ENCODE measurements at places on chromosomes 7 and 10.

GRCh38 chr7:109635374-109635773, 1065.7 kb downstream of the DNAJB9 start:
- H3K4me3 ChIP-seq: no peak overlapping the region
- H3K27me3 ChIP-seq: no peaks in the 10 kb centered on the region
- H3K27ac ChIP-seq: no peak overlapping the region
- H3K36me3 ChIP-seq: no peaks in the 10 kb centered on the region

- no peak for DNase-seq
- no peaks in the 10 kb centered on the region for H3K4me1 ChIP-seq
- H3K36me3 ChIP-seq: no peaks in the 10 kb centered on the region
- H3K27me3 ChIP-seq: no peaks in the 10 kb centered on the region
- H3K4me3 ChIP-seq: no peak overlapping the region
Observed at GRCh38 chr7:156238366-156239133, 402.0 kb upstream of the RNF32 start.

DNA sequence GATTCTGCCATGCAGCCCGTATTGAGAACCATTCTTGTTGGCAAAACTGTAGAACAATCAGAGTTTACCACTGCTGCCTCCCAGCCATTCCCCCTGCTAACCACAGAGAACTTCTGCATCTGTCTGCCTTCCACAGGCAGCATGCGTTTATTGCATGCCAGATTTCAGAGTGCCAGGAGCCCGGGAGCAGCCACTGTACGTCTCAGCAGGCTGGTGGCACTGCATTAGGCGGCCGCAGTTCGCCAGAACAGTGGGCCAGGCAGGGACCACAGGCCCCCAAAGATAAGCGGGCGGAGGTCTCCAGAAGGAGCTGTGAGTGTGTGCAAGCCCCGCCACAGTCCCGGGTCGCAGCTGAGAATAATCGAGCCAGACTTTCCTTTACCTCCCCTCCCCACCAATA, 31.8 kb downstream of the ZNF467 start:
- no peaks in the 10 kb centered on the region for H3K27me3 ChIP-seq
- H3K4me3 ChIP-seq: peak overlapping the region; percentile 37
- H3K4me1 ChIP-seq: peaks cover 11% of the 10 kb centered on the region
- DNase-seq: no peak

DNA sequence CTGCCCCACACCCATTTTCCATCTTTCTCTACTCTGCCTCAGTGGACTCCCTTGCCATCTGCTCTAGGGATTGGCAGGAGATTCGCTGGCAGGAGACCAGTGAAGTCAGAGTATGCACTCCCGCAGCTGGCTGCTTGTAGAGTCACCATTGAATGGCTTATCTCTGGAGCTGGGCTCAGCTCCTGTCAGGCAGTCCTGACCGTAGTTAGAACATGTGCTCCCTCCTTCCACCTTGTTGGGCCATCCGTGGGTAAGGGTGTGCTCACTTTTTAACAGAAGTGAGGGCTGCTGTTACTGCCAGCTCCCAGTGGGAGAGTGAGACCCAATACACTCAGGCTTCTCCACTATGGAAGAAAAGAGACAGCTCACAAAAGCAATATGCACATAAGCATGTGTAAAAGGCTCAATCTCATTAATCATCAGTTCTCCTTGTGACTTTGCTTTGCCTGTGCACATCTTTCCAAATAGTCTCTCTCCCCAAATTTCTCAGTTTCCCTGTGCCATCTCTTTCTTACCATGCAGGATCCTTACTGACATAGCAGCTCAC, 773.3 kb downstream of the GRID1 start:
- H3K4me3 ChIP-seq: no peak overlapping the region
- no peaks in the 10 kb centered on the region for H3K4me1 ChIP-seq
- DNase-seq: peak; percentile 46
- no peaks in the 10 kb centered on the region for H3K27me3 ChIP-seq

- H3K36me3 ChIP-seq: no peaks in the 10 kb centered on the region
- no peaks in the 10 kb centered on the region for H3K4me1 ChIP-seq
- no peak overlapping the region for H3K4me3 ChIP-seq
Observed at GRCh38 chr10:112374724-112375541, 1.0 kb downstream of the ACSL5 start.

GRCh38 chr10:125162120-125162931, 2.0 kb upstream of the CTBP2 start:
- no peaks in the 10 kb centered on the region for H3K27me3 ChIP-seq
- peak overlapping the region; percentile 98 for H3K27ac ChIP-seq
- peak overlapping the region; percentile 87 for H3K4me3 ChIP-seq
- DNase-seq: peak; percentile 56
- no peaks in the 10 kb centered on the region for H3K36me3 ChIP-seq

- H3K27me3 ChIP-seq: no peaks in the 10 kb centered on the region
- no peaks in the 10 kb centered on the region for H3K4me1 ChIP-seq
- H3K27ac ChIP-seq: no peak overlapping the region
- no peak overlapping the region for H3K4me3 ChIP-seq
Observed at GRCh38 chr10:9682802-9683201, 1334.9 kb upstream of the CELF2 start.

DNA sequence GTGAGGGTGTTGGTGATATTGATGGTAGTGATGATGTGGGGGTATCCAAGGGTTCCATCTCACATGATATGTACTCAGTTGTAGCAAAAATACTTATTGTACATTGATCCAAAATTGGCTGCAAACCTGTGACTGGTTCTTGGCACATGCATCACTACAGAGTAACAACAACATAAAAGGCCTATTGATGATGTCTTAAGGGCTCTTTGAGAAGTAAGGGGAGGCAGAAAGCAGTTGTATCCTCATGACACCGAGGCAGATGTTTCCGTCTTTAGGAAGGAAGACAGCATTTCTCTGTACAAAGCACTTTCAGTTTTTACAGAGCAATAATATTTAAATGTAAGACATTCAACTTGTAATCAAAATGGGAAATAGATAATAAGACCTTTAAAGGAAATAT, 34.5 kb downstream of the NRG3 start:
- no peaks in the 10 kb centered on the region for H3K4me1 ChIP-seq
- no peaks in the 10 kb centered on the region for H3K27me3 ChIP-seq
- no peak overlapping the region for H3K4me3 ChIP-seq
- DNase-seq: no peak
- H3K36me3 ChIP-seq: no peaks in the 10 kb centered on the region

DNA sequence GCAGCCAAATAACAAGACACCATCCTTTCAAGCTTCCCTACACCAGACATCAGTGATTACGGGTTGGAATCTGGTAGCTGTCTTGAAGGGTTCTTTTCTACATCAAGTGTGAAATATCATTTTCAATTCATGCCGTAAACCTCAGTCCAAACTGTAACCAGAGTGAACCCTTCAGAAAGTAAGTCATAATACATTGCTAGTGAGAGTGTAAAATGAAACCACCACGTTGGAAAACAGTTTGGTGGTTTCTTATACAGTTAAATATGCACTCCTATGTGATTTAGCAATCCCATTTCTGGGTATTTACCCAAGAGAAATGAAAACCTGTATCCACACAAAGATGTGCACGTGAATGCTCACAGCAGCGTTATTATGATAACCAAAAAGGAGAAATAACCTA, 25.6 kb upstream of the ZC3HAV1L start:
- no peak overlapping the region for H3K4me3 ChIP-seq
- no peaks in the 10 kb centered on the region for H3K4me1 ChIP-seq
- DNase-seq: no peak
- no peaks in the 10 kb centered on the region for H3K27me3 ChIP-seq

DNA sequence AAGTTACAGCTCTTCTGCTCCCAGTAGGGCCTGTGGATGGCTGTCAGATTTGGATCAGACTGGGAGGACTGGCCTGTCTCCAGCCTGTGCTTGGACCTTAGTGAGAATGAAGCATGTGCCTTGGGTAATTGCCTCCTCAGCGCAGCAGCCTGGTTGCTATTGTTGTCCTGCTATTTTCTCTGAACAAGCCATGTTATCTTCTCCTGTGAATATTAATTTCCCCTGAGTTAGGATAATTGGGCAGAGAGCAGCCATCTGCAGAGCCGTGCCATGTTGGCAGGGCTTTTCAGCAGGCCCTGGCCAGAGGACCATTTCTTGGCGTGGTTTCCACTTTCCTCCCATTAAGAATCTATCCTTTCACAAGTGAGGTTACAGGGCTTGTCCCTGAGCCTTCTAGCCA, 497.3 kb downstream of the SORCS3 start:
- H3K4me1 ChIP-seq: no peaks in the 10 kb centered on the region
- no peaks in the 10 kb centered on the region for H3K27me3 ChIP-seq
- no peak for DNase-seq
- H3K27ac ChIP-seq: no peak overlapping the region
- H3K36me3 ChIP-seq: no peaks in the 10 kb centered on the region

- H3K27ac ChIP-seq: no peak overlapping the region
- H3K36me3 ChIP-seq: peaks cover 82% of the 10 kb centered on the region
- no peak for DNase-seq
- no peaks in the 10 kb centered on the region for H3K27me3 ChIP-seq
- H3K4me3 ChIP-seq: no peak overlapping the region
- H3K4me1 ChIP-seq: no peaks in the 10 kb centered on the region
Observed at GRCh38 chr7:107924841-107925504, 34.0 kb downstream of the DLD start.

GRCh38 chr7:138243836-138244235, 167.6 kb downstream of the AKR1D1 start:
- no peaks in the 10 kb centered on the region for H3K27me3 ChIP-seq
- H3K4me1 ChIP-seq: no peaks in the 10 kb centered on the region
- DNase-seq: no peak
- H3K36me3 ChIP-seq: no peaks in the 10 kb centered on the region
- H3K27ac ChIP-seq: no peak overlapping the region
- H3K4me3 ChIP-seq: no peak overlapping the region

DNA sequence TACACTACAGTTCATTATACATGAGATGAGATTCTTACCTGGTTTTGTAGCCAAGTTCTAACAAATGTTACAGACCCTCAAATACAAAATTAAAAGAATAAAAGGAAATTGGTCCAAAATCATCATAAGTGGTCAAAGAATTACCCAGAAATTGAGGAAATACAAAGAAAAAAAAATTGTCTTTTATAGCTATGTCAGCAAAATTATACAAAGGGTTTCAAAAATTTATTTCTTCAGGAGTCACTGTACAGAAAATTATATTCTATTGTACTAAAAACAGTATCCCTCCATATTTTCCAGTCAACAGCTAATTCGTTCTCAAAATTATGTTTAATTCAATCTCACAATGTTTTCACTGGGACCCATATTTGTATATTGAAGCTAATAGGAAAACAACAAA, 14.3 kb downstream of the PPP1R3A start:
- H3K4me3 ChIP-seq: no peak overlapping the region
- no peak for DNase-seq
- no peaks in the 10 kb centered on the region for H3K4me1 ChIP-seq
- H3K36me3 ChIP-seq: no peaks in the 10 kb centered on the region

GRCh38 chr7:100087055-100087750, 1.6 kb upstream of the COPS6 start:
- peaks cover 20% of the 10 kb centered on the region for H3K36me3 ChIP-seq
- DNase-seq: no peak

DNA sequence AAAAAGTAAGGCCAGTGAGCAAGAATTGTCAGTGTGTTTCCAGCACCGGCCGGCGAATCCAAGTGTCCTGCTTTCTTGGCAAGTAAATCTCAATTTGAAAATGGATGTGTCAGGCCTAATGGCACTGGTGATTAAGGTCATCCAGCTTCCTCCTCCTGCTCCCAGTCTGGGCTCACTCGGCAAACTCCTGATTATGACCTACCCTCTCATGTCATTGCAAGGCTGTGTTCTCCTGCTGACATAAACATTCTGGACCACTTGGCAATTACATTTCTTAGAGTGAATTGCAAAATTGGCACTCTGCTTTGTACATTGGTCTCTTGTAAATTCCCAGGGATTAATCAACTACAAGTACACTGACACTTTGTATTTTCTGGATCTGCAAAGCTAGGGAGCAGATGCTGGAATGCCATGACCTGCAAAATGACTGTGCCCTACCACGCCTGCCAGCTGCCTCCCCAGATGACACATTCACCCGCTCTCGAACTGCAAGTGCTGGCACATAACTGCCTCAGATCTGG, 473.8 kb downstream of the KIF20B start:
- H3K27me3 ChIP-seq: no peaks in the 10 kb centered on the region
- no peaks in the 10 kb centered on the region for H3K36me3 ChIP-seq
- no peak overlapping the region for H3K4me3 ChIP-seq
- H3K27ac ChIP-seq: no peak overlapping the region
- peak; percentile 59 for DNase-seq

GRCh38 chr7:39453743-39454355, 112.4 kb upstream of the YAE1 start:
- H3K27ac ChIP-seq: no peak overlapping the region
- H3K4me3 ChIP-seq: no peak overlapping the region
- H3K27me3 ChIP-seq: no peaks in the 10 kb centered on the region
- no peaks in the 10 kb centered on the region for H3K4me1 ChIP-seq

DNA sequence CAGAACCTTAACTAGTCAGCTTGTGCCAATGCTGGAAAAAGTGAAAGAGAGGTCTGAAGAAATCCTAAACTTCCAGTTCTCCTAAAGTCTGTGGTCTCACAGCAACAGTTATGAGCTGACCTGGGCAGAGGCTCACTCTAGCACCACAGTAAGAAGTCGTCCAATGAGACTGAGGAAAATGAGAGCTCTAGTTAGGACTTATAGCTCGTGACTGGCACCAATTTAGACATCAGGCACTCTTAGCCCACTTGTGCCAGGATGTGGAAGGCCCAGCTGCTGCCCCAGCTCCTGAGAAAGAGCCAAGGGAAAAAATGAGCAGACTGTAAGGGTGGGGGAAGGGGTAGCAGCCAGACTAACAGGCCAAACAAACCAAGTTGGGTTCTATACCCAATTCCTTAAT, 7.6 kb downstream of the MMS19 start:
- peaks cover 55% of the 10 kb centered on the region for H3K4me1 ChIP-seq
- no peak overlapping the region for H3K4me3 ChIP-seq
- peak; percentile 52 for DNase-seq
- H3K36me3 ChIP-seq: no peaks in the 10 kb centered on the region
- H3K27me3 ChIP-seq: no peaks in the 10 kb centered on the region
- peak overlapping the region; percentile 67 for H3K27ac ChIP-seq

GRCh38 chr7:131010717-131011431, 276.9 kb upstream of the KLF14 start:
- H3K36me3 ChIP-seq: no peaks in the 10 kb centered on the region
- H3K27ac ChIP-seq: peak overlapping the region; percentile 49
- H3K27me3 ChIP-seq: no peaks in the 10 kb centered on the region
- H3K4me3 ChIP-seq: no peak overlapping the region
- H3K4me1 ChIP-seq: no peaks in the 10 kb centered on the region

All from right atrium auricular region (tissue), 2 donors.